ENCODE measurements at places on chromosomes 5 and 9. TPM values are rescaled to one million over a fixed set of nuclear protein-coding genes. Genes with fewer than 3 reads are reported as not detected.

AGXT2 gene
- total RNA-seq = not detected

SLIT3 gene
- 18.1 TPM for total RNA-seq

GARIN3 gene
- total RNA-seq = not detected

JAKMIP2 gene
- not detected for total RNA-seq

CEL gene
- 0.58 TPM for total RNA-seq

SCGB3A1 gene
- not detected for total RNA-seq

MRPL50 gene
- 14.0 TPM for total RNA-seq

PCDH12 gene
- not detected for total RNA-seq

SLC26A2 gene
- total RNA-seq = 49.8 TPM

NR3C1 gene
- total RNA-seq = 23.9 TPM
